Activated naive CD4-positive, alpha-beta T cell treated with anti-CD3 and anti-CD28 coated beads for 36 hours (primary cell): ENCODE measurements at places on chromosomes 5 and 9. TPM values are rescaled to one million over a fixed set of nuclear protein-coding genes. Genes with fewer than 3 reads are reported as not detected.

Gene SH2D3C
- total RNA-seq: 27.3 TPM

Gene TCF7
- total RNA-seq: 87.9 TPM

Gene FOXI1
- total RNA-seq: not detected

DNA sequence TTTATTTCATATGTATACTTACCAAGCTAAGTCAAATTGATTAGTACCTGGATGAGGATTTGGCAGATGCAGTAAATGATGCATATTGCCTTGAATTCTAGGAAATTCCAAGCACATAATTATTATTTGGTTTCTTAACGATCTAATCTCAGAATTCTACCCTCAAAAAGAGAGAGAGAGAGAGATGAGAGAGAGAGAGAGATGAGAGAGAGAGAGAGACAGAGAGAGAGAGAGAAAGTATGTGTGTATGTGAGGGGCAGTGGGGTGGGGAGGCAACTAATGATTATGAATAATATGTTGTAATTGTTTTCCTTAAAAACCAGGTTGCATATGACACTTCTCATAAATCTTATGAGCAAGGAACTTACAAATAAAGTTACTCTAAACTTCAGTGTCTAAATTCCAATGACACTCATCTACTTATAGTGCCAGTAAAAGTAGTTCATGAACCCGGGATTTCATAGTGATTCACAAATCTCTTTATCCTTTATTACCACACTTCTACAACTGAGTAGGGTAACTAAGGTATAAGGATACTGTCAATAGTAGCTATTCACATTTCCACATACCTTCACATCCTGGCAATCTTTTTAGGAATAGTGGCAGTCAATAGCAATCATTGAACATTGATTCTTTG is 60.5 kb upstream of the EDIL3 start:
- no peaks in the 10 kb centered on the region for H3K4me1 ChIP-seq
- no peaks in the 10 kb centered on the region for H3K36me3 ChIP-seq
- no peaks in the 10 kb centered on the region for H3K27me3 ChIP-seq
- no peak overlapping the region for H3K27ac ChIP-seq
- DNase-seq: no peak

DNA sequence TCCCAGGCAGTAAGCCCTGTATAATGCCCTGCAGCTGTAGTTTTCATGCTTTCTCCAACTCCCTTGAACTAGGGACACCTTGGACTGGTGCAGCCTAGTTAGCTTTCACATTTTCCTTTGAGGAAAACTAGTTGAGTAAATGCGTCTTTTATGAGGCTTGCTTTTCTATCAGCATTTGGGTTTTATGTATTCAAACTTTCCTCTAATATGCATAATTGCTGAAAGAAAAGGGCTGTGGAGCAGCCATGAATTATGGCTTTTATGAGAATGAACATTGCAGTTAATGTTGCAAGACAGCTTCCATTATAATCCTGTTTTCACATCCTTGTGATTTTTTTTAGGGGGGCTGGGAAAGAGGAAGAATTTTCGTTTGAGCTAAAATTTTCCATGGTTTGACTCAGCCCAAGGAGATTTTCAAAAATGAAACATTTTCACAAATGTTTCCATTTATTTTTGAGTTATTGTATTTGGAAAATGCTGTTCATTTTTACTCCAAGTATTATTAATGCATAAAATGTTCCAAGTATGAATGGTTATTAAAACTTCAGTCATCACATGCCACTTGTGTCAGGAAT is 57.9 kb upstream of the PPP3R2 start:
- no peak for DNase-seq
- no peak overlapping the region for H3K4me3 ChIP-seq
- H3K36me3 ChIP-seq: no peaks in the 10 kb centered on the region
- H3K27me3 ChIP-seq: peaks cover 2% of the 10 kb centered on the region
- no peaks in the 10 kb centered on the region for H3K4me1 ChIP-seq
- H3K27ac ChIP-seq: no peak overlapping the region

DNA sequence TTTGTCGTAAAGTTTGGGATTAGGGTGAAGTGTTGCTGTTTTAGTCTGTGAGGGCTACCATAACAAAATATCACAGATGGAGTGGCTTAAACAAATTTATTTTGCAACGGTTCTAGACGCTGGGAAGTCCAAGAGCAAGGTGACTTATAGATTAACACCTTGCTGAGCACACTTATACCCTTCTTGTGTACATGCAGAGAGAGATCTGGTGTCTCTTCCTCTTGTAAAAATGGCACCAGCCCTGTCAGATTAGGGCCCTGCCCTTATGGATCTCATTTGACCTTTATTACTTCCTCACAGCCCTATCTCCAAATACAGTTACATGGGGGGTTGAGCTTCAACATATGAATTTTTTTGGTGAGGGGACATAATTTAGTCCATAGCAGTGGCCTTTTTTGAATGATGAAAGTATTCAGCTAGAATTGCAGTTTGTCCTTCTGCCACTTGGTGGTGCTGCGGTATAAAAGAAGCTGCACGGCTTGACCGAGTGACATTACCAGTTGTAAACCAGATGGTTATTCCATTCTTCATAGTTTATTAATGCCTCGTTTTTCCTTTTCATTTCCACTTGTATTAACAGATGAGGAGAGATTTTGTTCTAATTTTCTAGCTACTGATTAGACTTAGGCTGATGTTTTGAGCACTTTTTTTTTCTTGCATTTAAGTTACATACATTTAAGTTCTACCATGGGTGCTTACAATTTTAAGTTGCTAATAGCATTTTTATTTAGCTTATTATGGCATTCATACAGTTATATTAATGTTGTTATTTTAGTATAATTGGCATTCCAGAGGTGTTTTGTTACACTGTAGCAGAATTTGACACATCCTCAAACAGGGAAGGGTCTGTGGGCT is 19.4 kb downstream of the DCP2 start:
- H3K4me3 ChIP-seq: no peak overlapping the region
- DNase-seq: peak; percentile 85
- H3K36me3 ChIP-seq: peaks cover 21% of the 10 kb centered on the region

DNA sequence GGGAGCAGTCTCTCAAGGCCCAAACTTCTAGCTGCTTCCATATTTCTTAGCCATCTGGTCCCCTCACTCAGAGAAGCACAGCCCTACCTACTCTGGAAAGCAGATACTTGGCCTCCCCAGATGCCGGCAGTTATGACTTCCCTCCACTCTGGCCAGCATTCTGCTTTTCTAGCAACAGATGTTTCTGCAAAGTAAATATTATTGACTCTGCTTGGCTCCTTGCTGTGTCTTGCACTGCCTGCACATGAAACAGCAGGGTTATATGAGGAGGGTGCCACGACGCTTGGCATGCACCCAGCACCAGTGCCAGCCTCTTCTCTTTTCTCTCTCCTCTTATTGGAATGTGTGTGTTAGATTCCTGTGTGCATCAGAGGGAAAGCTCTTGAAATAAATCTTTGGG is 99.7 kb downstream of the ARHGAP26 start:
- H3K36me3 ChIP-seq: no peaks in the 10 kb centered on the region
- no peak overlapping the region for H3K4me3 ChIP-seq
- peaks cover 15% of the 10 kb centered on the region for H3K4me1 ChIP-seq
- H3K27ac ChIP-seq: no peak overlapping the region
- no peaks in the 10 kb centered on the region for H3K27me3 ChIP-seq

DNA sequence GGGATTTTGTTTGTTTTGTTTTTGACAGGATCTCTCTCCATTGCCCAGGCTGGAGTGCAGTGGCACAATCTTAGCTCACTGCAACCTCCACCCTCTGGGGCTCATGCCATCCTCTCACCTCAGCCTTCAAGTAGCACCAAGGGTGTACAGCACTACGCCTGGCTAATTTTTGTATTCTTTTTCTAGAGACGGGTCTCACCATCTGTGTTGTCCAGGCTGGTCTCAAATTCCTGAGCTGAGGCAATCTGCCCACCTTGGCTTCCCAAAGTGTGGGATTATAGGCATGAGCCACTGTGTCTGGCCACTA is 7.3 kb downstream of the GCNT1 start:
- no peak overlapping the region for H3K4me3 ChIP-seq
- no peak for DNase-seq
- peaks cover 2% of the 10 kb centered on the region for H3K27me3 ChIP-seq
- no peak overlapping the region for H3K27ac ChIP-seq
- no peaks in the 10 kb centered on the region for H3K4me1 ChIP-seq

DNA sequence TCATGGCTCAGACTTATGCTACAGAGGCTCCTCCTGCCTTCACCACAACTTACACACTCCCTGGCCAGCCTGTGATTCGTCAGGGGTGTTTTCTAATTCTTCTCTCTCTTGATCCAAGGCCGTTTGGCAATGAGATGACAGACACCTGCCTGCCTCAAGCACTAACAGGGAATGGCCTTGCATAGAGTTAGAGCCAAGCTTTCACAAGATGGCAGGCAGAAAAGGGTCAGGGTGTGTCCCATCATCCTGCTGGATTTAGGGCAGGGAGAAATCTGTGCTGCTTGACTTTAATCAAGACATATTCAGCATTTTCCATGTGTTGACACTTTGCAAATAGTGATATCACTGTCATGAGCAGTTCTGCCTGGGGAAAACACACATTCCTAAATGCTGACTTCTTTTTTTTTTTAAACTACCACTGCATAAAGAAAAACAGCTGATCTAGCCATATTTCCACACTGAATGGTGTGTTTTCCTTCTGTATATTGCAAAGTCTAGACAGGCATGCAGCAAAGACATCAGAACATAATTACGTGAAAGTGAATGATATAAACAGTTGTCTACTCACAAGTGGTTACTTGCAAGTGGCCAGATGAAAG is 95.0 kb upstream of the SLC25A48 start:
- no peaks in the 10 kb centered on the region for H3K27me3 ChIP-seq
- H3K36me3 ChIP-seq: no peaks in the 10 kb centered on the region
- no peak for DNase-seq
- no peak overlapping the region for H3K27ac ChIP-seq

- peaks cover 14% of the 10 kb centered on the region for H3K4me1 ChIP-seq
- H3K36me3 ChIP-seq: no peaks in the 10 kb centered on the region
- H3K27ac ChIP-seq: no peak overlapping the region
These were observed 1.6 kb downstream of the ADAMTSL2 start for GRCh38 chr9:133536080-133536479.

GRCh38 chr9:88164850-88165249 is 26.6 kb upstream of the SPATA31C2 start:
- H3K4me3 ChIP-seq: no peak overlapping the region
- no peak for DNase-seq
- no peak overlapping the region for H3K27ac ChIP-seq

- no peak for DNase-seq
- H3K36me3 ChIP-seq: no peaks in the 10 kb centered on the region
- no peak overlapping the region for H3K4me3 ChIP-seq
- H3K27ac ChIP-seq: no peak overlapping the region
These were observed 311.5 kb downstream of the EFNA5 start for GRCh38 chr5:107359033-107359915.

DNA sequence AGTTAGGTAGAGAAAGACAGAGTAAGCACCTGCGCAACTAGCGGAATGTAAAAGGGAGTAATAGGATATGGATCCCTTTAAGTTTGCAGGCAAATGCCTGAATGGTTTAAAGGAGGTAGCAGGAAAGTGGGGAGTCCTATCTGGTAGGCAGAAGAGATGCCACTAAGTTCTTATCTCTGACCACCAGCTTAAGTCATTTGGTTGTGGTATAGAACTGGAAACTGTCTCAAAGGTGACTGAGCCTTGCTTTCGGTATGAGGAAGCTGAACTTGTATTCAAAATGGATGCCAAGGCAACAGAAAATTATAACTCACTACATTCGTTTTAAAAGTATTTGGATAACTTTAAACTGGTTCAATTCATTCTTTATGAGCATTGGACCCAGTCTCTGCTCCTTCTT is 475.6 kb downstream of the DMRTA1 start:
- no peaks in the 10 kb centered on the region for H3K4me1 ChIP-seq
- no peak for DNase-seq
- no peaks in the 10 kb centered on the region for H3K27me3 ChIP-seq
- no peaks in the 10 kb centered on the region for H3K36me3 ChIP-seq
- no peak overlapping the region for H3K4me3 ChIP-seq

DNA sequence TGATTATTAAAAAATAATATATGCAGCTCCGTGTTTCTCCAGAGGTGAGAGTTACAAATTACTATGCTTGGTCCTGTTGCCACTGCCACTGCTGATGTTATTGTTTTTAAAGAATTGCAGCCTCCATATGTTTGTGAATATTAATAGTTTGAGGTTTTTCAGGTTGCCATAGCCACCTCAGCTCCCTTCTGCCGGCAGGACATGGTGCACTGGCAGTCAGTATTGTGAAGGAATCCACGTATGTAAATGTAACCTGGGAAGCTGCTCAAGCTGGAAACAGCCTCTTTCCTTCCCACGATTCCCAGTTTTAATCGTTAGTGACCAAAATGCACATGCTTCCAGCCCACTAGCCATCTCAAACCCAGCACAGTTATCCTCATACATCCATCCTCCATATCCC is 184.4 kb upstream of the CCNG1 start:
- H3K36me3 ChIP-seq: no peaks in the 10 kb centered on the region
- no peaks in the 10 kb centered on the region for H3K4me1 ChIP-seq
- H3K27me3 ChIP-seq: no peaks in the 10 kb centered on the region
- no peak overlapping the region for H3K4me3 ChIP-seq

- H3K36me3 ChIP-seq: peaks cover 6% of the 10 kb centered on the region
- peaks cover 50% of the 10 kb centered on the region for H3K4me1 ChIP-seq
- no peaks in the 10 kb centered on the region for H3K27me3 ChIP-seq
- peak; percentile 53 for DNase-seq
These were observed 5.5 kb upstream of the SET start for GRCh38 chr9:128683340-128684064.

GRCh38 chr9:92767066-92768054 is 2.7 kb upstream of the BICD2 start:
- DNase-seq: no peak
- H3K4me1 ChIP-seq: peaks cover 34% of the 10 kb centered on the region
- H3K36me3 ChIP-seq: peaks cover 1% of the 10 kb centered on the region
- no peaks in the 10 kb centered on the region for H3K27me3 ChIP-seq
- H3K27ac ChIP-seq: no peak overlapping the region

DNA sequence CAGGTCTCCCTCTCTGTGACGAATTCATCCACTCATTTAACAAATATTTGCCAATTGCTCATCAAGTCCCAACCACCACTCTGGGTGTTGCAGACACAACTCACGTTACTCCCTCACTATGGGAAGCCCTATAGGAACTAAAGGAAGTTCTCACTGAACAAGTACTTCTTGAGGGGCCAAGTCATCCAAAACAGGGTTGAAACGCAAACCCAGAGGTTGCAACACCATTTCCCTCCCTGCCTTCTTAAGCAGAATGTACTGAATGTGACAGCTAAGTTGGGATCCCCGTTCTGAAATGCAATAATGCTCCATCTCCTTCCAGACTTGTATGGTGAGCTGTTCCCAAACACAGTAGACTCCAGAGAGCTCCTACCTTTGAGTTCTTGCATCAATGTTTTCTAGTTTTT is 34.3 kb downstream of the EPB41L4B start:
- H3K27ac ChIP-seq: no peak overlapping the region
- H3K4me1 ChIP-seq: no peaks in the 10 kb centered on the region
- no peak for DNase-seq

GRCh38 chr5:77642738-77643653 is 4.5 kb upstream of the OTP start:
- H3K36me3 ChIP-seq: no peaks in the 10 kb centered on the region
- DNase-seq: no peak
- H3K27ac ChIP-seq: no peak overlapping the region
- peaks cover 79% of the 10 kb centered on the region for H3K27me3 ChIP-seq
- peaks cover 24% of the 10 kb centered on the region for H3K4me1 ChIP-seq
